Skin of body (tissue), 3 donors: ENCODE measurements at places on chromosomes 12 and 14. TPM values are rescaled to one million over a fixed set of nuclear protein-coding genes. Genes with fewer than 3 reads are reported as not detected.

- DNase-seq = no peak
Measured at GRCh38 chr12:104748790-104749189, 209.3 kb downstream of the SLC41A2 start.

- DNase-seq = no peak
Measured at GRCh38 chr14:103329401-103330347, 4.4 kb upstream of the EIF5 start.

DNA sequence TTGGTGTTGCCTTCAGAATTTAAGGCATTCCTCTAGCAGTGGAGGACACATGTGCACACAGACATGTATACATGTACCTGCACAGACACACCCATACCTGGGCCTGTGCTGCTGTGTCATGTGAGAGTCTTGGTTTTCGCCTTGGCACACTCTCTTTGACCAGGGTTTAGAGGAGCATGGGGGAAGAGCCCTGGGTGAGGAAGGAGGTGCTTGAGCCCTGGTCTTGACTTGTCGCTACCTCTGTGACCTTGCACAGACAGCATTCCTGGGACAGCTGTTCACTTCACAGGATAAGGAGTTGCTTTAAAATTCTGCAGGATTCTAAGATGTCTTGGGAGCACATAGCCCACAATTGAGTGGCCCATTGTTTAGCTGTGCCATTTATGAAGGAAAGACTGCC, 94.7 kb downstream of the DDX51 start:
- no peak for DNase-seq

DNA sequence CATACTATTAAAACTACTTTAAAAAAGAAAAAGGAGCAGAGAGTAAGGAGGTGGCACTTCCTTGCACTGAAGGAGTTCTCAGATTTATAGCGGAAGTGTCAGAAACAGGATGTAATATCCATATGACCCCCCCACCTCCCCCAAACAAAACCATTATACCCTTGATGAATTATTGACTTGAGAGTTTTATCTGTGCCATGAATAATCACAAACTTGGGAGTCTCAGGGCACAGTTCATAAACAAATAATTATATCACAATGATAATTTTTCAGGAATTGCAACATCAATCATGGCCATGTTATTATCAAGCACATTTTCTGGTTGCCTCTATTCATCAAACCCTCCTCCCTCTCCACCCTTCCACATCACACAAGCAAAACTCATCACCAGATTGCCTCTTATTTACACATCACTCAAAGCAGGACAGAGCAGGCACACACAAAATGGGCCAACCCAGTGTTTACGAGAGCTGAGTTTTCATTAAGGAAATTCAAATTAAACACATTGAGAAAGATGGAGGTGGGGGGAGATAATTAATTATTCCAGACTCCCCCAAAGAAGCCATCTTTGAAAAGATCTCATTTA, 141.4 kb downstream of the EGLN3 start:
- no peak for DNase-seq

DNA sequence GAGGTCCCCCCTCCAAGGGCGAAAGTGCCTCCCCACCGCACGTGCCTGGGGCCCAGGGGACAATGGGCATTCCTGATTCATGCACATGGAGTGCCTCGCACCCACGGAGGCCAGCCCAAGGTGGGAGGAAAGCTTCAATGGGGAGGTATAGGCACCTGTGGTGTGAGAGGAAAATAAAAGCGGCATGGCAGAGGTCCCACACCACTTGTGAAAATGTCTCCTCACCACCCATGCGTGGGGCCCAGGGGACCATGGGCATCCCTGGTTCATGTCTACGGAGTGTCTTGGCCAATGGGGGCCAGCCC, 384.7 kb downstream of the ALG10 start:
- no peak for DNase-seq

- DNase-seq = no peak
Measured at GRCh38 chr12:43402436-43402835, 149.6 kb downstream of the ADAMTS20 start.

Gene KERA
- 4.8 TPM for total RNA-seq

Gene SRRM4
- total RNA-seq = 0.10 TPM

Gene PTPRO
- total RNA-seq = 2.6 TPM

Gene MAP1LC3B2
- total RNA-seq = 1.2 TPM
